ENCODE measurements at places on chromosomes 12 and 14.

- no peak for DNase-seq
Measured at GRCh38 chr12:132967736-132968135, 11.6 kb upstream of the ZNF605 start.

- DNase-seq, result no peak
Measured at GRCh38 chr12:41521872-41522379, 333.8 kb downstream of the PDZRN4 start.

- no peak for DNase-seq
Measured at GRCh38 chr14:72781561-72782508, 112.1 kb downstream of the DPF3 start.

- no peak for DNase-seq
Measured at GRCh38 chr14:98599082-98599481, 672.9 kb downstream of the BCL11B start.

DNA sequence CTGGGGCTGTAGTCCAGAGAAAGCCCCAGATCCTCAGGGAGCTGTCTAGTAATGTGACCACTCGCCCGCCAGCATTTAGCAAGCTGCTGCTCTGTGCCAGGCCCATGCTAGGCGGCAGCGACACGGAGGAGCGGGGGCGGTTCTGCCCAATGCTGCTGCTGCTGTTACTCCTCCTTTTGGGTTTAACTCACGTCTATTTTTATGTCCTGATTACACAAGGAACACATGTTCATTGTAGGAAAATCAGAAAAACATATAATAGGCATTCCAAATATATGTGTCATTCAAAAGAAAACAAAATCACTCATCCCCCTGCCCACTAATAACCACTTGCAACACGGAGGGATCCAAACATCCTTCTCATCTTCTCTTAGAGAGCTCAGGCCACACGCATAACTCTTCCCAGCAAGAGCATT lies 30.4 kb downstream of the CCDC92 start:
- no peak for DNase-seq

DNA sequence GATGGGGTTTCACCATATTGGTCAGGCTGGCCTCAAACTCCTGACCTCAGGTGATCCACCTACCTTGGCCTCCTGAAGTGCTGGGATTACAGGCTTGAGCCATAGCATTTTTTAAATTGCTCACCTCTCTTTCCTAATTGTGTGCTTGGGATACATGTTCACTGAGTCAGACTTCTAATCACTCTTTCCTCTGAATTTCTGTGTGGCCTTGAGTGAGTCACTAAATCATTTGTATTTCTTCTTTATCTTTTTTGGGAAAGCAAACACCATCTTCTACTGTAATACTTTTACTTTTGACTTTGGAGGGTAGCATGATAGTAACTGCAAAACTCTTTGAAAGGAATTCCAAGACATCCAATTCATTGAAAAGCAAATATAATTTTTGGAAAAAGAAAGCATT lies 60.8 kb downstream of the FLRT2 start:
- DNase-seq, result no peak

GRCh38 chr12:57617942-57618341 lies 6.7 kb downstream of the ARHGEF25 start:
- DNase-seq, result no peak

- DNase-seq, result no peak
Measured at GRCh38 chr12:107523775-107524535, 161.6 kb upstream of the PWP1 start.

DNA sequence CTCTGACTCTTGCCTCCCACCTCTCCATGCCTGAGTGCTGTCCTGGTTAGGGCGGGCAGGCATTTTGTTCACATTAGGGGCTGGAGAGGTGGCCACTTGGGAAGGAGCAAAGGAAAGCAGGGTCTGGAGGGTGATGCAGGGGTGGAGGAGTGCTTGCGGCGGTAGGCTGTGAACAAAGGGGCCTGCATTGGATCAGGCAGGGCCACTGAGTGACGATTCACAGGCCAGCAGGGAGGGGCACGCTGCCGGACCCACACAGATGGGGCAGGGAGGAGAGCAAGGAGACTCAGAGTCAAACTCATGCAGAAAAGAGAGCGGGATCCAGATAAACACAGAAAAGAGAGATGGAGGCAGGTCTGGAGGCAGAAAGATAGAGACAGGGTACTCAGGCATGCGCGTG lies 58.4 kb upstream of the TBX3 start:
- no peak for DNase-seq

GRCh38 chr14:52023518-52023917 lies 34.2 kb downstream of the RTRAF start:
- no peak for DNase-seq

DNA sequence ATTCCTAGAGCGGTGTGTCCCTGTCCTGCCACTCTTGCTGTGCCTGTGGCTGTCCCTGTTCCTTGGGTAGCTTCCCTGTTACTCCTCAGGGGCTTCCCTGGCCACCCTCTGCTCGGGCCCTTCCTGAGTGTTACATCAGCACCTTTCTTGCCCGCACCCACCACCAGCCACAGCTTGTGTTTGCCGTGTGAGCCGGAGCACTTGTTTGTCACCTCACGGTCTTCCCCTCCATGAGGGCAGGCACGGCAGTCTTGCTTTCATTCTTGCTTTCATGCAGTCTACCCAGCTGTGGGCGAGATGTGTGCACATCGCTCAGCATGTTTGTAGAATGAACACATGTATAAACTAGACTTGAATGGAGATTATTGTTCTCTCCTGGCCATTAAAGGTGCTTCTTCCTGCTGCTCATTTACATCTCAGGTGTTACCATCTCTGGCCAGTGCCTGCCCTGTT lies 42.0 kb downstream of the TRAF3 start:
- DNase-seq, result no peak

- no peak for DNase-seq
Measured at GRCh38 chr12:96193725-96194575, at the start of gene ELK3. Gene ELK3 (plus strand): TSS chr12:96194375.

DNA sequence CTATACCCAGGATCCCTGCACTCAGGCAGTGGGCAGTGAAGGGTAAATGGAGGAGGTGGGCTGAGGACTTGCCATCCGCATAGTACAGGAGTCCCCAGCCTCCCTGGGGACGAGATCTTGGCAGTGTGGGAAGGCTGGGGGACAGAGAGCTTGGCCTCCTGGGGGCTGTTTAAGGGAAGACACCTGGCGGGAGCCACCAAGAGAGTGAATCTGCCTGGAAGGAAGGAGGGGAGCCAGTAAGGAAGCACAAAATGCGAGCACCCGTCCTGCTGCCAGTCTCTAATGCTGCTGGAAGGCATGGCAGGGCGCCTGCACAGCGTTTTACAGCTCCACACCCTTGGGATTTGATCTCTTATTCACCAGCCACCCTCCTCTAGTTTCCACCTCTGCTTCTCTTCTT lies 7.4 kb upstream of the KRT2 start:
- DNase-seq, result no peak

- no peak for DNase-seq
Measured at GRCh38 chr14:68208626-68209317, 389.2 kb downstream of the RAD51B start.

GRCh38 chr12:125882141-125882540 lies 816.9 kb downstream of the AACS start:
- no peak for DNase-seq

GRCh38 chr14:65958664-65959562 lies 527.3 kb upstream of the CCDC196 start:
- peak; percentile 59 for DNase-seq

DNA sequence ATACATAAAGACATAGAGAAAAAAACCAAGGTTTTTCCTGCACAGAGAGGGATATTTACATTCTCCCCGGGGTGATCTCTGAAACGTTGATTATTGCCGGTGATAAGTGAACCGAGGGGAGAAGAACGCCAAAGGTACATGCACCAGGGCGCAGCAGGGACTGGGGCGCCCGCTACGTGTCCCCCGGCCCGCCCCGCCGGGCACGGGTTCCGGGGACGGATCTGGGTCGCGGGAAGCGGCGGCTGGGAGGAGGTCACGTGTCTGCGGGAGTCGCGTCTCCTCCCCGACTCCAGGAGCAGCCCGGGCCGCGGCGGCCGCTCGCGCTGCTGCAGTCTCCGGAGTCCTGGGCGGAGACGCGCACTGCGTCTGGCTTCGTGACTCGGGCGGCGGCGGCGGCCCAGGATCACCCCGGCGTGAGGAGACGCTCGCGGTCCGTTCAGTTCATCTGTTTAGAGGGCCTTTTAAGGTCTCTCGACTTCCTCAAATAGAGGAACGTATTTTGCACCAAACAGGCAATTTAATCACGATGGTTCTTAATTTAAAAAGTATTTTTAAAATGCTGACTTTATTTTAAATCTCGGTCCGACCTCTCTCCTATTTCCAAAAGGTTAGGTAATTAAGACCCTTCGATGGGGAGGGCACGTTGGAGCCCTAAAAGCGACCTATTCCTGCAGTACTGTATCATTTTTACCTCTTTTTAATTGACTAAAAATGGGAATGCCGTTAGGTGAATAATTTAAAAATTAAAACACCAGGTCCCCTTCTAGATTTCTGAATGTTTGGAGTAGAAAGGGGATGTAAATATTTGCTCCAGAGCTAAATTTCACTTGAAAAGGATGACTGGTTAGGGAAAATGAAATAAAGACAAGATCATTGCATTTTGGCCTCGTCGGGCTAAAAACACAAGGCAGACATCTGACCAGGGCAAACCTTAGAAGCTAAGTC lies 1.8 kb upstream of the BHLHE41 start:
- DNase-seq, result no peak

DNA sequence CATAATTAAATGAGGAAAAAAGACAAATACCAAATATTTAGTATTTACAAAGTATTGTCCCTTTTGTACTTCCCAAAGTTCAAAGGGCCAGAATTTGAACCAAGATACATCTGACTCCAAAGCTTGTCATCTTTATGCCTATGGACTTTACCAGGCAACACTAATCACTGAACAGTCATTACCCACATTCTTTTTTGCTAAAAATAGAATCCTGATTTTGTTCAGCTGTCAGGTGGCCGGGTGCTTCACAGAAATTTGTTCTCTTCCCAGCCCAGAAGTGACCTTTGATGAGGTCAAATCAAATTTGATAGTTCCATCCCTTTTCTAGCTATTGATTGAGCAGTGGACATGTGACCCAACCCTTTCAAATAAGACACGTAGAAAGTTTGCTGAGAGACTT lies 121.6 kb downstream of the LLPH start:
- no peak for DNase-seq

DNA sequence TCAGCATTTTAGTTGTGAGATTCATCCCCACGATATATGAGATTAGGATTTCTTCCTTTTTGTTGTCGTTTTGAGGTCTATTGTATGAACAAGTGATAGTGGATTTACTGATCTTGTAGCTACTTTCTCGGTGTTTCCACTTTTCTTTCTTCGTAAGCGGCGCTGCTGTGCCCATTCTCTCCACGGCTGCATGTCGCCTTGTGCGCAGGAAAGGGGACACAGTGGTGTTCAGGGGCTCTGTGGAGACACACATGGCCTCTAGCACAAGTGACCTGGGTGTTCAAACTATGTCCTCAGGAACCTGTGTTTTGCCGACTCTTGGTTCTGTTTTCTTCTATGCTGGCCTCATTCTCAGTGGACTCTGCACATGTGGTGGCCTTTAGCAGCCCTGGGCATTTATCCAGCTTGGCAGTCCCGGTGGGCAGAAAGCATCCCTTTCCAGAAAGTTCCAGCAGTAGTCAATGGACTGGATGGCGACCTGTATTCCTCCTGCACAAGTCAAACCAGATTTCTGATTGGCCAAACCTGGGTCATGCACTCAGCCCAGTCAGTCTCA lies 18.7 kb downstream of the CKAP4 start:
- DNase-seq, result no peak

DNA sequence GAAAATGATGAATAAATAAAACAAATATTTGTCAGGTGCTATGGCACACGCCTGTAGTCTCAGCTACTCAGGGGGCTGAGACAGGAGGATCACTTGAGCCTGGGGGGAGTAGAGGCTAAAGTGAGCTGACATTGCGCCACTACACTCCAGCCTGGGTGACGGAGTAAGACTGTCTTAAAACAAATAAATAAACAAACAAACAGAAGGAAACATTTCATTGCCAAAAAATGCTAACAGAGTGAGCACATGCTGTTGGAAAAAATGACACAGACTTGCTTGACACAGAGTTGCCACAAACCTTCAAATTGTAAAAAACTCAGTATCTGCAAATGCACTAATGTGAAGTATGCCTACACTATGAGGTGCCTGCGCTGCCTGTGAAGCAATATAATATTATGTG lies 50.8 kb upstream of the AP4S1 start:
- DNase-seq, result no peak

DNA sequence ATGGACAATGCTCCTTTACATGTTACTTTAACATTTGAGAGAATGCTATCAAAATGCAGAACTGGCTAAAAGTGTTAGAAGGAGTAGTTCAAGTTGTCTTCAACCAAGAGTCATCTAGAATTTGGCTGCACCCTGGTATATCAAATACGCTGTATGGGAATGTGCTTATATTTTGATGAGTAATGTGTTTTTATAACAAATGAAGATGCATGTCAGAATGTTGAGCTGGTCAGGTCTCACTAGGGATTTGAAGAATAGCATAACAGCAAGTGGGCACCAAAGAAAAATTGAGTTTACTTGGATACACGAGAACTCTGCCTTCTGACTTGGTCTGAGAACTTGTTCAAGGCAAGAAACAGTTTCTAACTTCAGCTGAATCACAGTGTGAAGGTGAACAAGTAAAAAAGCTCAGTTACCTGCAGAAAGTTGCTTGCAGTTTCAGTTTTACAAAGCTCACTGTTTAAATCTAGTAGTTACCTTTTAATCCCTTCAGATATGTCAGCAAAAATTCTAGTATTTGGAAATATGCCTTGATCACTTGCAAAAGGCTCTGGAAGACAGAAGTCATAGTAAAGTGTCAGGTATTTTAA lies 82.3 kb downstream of the PDE3A start:
- no peak for DNase-seq

GRCh38 chr14:63435838-63436237 lies 107.3 kb downstream of the PPP2R5E start:
- DNase-seq, result no peak

DNA sequence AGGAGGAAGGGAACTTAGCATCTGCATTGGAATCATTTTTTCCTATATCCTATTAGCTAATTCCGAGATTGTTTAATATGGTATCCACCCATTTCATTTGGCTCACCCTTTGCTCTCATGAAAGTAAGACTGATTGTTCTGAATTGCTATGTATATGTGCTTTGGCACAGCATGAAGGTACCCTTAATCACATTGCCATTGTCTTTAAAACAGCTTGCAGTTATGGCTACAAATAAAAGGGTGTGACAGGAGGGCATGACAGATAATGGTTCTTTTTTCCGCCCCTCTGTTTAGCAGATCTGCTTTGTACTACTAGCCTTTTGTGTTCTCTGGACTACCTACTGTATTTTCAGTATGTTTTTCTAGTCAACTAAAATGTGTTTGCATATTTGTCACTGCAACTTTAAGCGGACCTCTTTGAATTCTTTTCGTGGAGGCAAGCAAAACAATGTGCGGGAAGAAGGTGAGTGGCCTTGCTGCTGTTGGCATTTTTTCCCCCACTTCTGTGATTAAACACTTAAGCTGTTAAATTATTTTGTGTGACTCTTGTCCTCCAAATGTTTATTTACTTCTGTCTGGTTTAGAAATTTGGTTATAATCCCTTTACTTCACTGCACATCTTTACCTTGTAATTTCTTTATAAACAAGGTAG lies 35.8 kb downstream of the FBXO34 start:
- DNase-seq, result no peak

GRCh38 chr14:103141117-103141796 lies 18.0 kb downstream of the TNFAIP2 start:
- peak; percentile 88 for DNase-seq

- no peak for DNase-seq
Measured at GRCh38 chr12:19965196-19966038, 402.9 kb upstream of the PDE3A start.

- DNase-seq, result no peak
Measured at GRCh38 chr14:102878174-102878969, 44.1 kb upstream of the AMN start.

Measured in NCI-H1694 (cell line).